ENCODE measurements at places on chromosomes 11 and 22.

- DNase-seq: no peak
Measured at GRCh38 chr22:28442264-28442710, 237.4 kb downstream of the TTC28 start.

DNA sequence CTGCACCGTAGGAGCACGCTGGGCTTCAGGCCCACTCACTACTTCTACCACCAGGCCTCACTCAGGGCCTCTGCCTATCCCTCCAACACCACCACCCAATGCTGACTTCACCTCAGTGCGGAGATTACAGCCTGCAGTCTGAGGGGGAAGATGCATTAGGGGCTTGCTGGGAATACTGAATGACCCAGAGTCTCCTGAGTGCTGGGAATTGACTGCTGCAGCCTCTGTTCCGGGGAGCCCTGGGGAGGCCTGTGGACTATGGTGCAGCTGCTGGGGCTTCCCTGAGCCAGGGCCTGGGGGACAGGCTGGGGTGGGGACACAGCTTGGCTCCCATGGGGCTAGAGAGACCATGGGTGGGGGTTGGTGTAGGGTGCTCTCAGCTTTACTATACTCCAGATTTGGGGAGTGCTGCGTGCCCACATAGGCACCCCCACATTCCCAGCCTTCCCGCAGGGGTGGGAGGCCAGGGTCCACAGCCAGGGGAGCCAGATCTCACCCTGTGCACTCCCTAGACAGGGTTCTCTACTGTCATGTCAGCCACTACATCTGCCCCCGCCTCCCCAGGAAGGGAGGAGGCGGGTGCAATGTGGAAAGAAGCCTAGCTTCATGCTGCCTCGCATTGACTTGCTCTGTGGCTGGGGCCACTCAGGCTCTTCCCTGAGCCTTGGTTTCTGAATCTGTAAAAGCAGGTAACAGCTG is 44.4 kb downstream of the GDPD5 start:
- DNase-seq: no peak

- DNase-seq: peak; percentile 70
Measured at GRCh38 chr22:38935023-38935422, 22.4 kb upstream of the APOBEC3A start.

- DNase-seq: no peak
Measured at GRCh38 chr11:44366026-44366425, 56.1 kb upstream of the ALX4 start.

DNA sequence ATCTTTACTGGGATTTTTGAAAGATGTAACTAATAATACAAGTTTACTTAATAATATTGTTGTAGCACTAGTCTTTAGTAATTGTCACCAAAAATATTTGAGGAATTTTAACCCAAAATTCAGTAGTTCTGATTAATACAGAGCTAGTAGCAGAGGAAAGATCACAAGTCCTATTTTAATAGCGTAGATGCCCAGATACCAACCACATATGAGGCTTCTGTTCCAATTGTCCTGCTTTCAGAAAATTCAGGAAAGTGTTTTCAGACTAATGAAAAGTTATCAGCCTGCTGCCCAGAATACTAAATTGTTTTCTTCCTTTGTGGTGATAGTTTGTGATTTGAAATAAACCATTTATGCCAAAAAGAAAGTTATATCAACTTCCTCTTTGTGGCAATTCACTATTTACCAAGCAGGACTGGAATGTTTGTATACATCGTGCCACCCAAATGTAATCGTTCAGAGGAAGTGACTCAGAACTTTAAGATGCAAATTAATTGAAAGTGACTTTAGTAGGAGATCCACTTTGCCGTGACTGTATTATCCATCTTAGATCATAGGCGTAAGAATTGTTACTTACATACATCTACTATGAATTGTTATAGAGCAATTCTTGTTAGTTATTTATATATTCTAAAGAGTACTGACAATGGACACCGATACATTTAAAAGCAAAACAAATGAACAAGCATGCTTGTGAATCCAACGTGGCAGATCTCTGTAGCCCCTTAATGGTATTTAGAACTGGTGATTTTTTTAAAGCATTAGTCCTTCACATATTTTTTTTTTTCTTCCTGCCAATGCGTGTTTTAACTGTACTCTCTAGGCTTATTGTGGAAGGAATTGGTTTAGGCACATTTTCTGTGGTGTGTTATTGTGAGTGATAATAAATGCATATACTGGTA is 231.0 kb downstream of the DDX10 start:
- no peak for DNase-seq

DNA sequence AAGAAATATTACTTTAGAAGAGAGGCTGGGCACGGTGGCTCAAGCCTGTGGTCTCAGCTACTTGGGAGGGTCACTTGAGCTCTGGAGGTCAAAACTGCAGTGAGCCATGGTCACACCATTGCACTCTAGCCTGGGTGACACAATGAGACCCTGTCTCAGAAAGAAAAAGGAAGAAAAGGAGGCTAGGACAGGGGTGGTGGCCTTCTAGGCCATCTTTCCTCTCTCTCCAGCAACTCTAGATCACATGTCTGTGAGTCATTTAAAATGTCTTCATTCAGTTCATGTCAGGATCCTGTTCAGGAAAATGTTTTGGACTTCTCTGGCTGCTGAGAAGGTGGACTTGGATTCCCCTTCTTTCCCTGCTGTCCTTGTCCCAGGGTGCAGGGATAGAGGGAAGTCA is 53.3 kb downstream of the PPFIA1 start:
- no peak for DNase-seq

DNA sequence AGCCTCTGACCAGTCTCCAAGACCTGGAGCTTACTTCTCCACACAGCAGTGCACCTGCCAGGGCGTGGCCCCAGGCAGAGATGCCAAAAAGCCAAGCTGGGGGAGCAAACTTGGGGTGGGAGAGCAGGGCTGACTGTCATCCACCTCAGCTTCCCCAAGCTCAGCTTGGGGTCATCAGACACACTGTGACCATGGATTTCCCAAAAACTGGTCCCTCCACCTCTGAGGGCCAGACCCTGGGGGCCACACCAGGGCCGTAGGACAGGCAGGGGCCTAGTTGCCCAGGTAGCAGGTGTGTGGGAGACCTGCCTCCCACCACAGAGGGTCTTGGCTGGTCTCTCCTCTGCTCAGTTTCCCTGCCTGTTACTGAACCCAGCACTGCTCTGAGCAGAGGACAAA is 30.6 kb downstream of the ARVCF start:
- DNase-seq: no peak

GRCh38 chr11:122804796-122805195 is 33.5 kb upstream of the CRTAM start:
- DNase-seq: no peak

DNA sequence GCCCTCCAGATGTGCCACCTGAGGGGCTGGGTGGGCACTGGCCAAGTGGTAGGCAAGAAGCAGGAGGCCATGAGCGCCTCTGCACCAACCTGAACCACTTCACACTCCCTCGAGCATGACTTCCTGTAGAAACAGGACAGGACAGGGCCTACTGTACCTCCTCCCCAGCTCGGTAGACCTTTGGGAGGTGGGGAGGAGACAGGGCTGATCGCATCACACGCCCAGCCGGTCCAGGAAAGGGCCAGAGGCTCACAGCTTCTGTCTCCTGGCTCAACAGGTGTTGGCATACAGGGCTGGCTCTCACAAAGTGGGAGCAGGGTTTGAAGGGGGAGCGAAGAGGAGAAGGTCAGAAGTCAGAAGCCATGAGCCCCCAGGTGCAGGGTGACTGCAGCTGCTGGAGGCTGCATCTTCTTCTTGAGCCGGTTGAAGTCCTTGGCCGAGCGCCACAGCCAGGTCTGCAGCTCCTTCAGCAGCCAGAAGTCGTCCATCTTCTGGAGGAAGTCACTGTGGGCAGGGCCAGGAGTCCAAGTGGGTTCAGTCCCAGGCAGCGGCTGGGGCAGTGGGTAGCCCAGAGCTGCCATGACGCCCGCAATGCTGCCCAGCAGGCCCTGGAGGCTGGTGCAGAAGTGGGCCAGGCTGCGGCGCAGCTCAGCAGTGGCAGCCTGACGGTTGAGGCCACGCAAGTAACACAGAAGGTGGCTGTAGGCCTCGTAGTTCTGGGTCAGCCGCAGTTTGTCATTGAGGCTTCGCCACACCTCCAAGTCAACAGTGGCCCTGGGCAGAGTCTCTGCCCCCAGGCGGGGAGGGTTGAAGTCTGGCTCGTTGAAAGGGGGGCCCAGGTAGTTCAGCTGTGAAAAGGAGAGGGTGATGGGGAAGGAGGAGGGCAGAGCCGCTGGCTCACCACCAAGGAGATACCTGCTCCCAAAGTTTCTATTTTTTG is 8.3 kb downstream of the CLCF1 start:
- no peak for DNase-seq

DNA sequence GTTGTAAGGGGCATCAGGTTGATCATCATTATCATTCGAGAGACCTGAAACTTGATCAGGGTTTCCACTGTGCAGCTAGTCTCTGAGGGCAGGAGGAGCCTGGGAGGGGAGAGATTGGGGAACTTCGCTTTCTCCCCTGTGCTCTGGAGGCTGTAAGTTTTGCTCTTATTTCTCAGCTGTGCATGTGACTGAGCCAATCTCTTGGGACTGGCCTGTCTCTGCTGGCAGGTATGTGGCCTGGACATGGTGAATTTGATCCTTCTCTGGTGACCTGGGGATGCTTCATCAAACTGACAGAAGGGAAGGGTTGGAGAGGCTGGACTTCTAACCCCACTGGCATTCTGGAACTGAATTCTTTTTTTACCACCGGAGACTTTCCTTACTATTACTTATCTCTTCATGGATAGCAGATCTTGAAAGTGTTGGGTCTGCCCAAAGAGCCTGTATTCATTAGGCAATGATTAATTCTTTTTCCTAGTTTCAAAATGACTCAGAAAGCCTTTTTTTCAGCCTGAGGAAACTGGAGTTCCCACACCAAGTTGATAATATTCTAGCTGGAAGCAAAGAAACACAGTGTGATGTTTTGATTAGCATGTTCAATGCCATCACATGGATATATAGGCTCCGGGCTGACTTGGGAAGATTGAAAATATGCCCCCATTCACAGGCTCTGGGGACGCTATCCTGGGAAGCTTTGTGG is 36.5 kb downstream of the TSPAN18 start:
- DNase-seq: no peak

GRCh38 chr22:43616645-43617044 is 195.5 kb downstream of the EFCAB6 start:
- no peak for DNase-seq

DNA sequence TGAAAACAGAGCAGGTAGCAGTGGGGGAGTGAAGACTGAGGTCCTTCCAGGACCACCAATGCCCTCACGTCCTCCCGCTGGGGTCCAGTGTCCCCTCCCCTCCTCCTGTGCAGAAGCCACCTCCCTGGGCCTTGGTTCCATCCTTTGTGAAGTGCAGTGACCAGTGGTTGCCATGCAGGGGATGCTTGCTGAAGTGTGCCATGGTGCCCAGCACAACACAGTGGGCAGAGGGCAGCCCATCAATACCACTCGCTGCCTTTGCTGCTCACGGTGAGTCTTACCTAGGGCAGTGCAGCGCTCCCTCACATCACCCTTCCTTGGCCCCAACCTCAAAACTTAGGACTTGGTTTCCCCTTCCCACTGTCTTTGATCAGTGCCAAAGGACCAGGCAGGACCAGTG is 12.9 kb downstream of the MYEOV start:
- DNase-seq: no peak

GRCh38 chr11:115718106-115718505 is 213.9 kb upstream of the CADM1 start:
- no peak for DNase-seq

DNA sequence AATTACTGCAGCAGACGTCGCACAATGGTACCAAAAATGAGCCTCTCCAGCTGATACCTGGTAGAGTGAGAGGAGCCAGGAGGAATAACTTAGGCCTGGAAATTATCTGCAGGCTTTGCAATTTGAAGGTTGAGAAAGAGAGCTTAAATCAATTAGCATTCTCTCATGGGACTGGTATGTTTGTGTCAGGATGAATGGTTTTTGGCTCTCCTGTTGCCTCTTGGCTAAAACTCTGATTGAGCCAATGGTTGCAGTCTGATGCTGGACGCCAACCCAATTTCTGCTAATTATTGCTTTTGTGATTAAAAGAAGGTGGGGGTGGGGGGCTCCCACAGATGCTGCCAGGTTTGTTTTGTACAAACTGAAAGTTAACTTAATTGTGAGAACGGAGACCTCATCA is 12.5 kb upstream of the NELL1 start:
- DNase-seq: no peak

- no peak for DNase-seq
Measured at GRCh38 chr11:2945031-2945756, 16.0 kb upstream of the PHLDA2 start.

GRCh38 chr11:44583353-44583669 is 17.8 kb downstream of the CD82 start:
- no peak for DNase-seq

GRCh38 chr11:19650467-19650866 is 62.2 kb upstream of the NAV2 start:
- DNase-seq: no peak

DNA sequence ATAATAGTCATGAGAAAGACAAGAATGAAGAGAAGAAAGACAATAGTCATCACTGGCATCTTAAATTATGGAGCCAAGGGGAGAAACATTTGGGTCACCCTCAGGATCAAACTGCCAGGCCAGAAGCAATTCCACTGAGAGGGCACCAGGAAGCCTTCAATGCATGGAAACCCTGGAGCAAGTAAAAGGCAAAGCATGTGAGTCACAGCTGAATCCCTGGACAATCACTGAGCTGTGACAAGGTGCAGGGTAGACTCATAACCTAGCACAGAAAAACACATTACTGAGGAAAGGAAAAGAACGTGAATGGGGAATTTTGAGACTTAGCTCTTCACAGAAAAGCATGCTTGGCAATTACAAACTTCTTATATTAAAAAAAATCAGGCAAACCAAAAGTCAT is 1.6 kb downstream of the KCNJ1 start:
- no peak for DNase-seq

GRCh38 chr22:29152045-29152953 is 53.4 kb upstream of the EMID1 start:
- no peak for DNase-seq

DNA sequence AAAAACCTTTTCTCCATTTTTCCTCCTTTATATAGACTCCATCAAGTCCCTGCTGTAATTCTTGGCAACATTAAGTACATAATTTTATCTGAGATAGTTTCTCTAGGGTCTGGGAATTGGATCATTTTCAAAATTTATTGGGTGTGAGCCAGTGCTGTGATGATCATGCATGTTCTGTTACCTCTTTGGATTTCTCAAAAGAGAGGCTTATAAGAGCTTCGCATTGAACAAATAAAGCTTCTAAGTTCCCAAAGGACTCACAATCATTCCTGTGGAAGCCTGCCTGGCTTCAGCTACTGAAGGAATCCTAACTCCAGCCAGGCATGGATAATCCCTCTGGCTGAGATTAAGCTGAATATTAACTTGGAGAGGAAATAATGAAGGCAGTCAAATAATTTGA is 208.5 kb downstream of the RAB38 start:
- DNase-seq: no peak

GRCh38 chr11:122910775-122911174 is 28.2 kb downstream of the JHY start:
- DNase-seq: no peak

DNA sequence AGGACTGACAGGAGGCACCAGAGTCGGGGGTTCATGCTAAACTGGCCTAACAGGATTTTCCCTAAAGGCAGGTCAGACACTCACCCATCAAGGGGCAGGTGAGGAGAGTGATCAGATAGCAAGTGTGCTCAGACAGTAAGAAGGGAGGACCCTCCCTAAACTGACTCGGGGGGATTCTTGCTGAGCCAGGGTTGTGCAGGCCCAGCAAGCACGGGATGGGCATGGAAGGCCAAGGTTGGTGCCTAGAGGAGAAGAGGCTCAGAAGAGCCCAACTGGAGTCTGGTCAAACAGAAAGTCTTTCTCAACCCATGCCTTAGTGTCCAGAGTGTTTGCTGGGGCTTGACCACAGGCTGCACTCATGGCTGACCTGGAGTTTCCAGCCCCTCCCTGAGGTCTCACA is 6.2 kb upstream of the APOL1 start:
- no peak for DNase-seq

- no peak for DNase-seq
Measured at GRCh38 chr11:3664032-3664630, 7.1 kb downstream of the CHRNA10 start.
